NCI-H1092 (cell line): ENCODE measurements at places on chromosomes 6 and 20.
A peak's percentile ranks its signal among the peaks of the same experiment; 100 is the strongest.

GRCh38 chr20:16707674-16708073 is 22.2 kb upstream of the SNRPB2 start:
- no peak for DNase-seq

GRCh38 chr6:25192590-25193459 is 86.3 kb upstream of the CARMIL1 start:
- no peak for DNase-seq

DNA sequence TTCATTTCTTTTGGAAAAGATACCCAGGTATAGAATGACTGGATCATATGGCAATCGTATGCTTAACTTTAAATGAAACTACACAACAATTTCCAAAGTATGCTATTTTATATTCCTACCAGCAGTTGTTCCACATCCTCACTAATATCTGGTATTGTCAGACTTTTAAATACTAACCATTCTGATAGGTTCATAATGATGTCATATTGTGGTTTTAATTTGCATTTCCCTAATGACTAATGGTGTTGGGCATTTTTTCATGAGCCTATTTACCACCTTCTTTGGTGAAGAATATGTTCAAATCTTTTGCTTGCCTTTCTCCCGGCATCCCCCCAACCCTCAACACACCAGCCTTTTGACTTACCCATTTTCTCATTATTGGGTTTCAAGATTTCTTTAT is 96.2 kb upstream of the HMGN3 start:
- no peak for DNase-seq

- DNase-seq, result no peak
Observed at GRCh38 chr6:124226396-124226795, 422.7 kb downstream of the NKAIN2 start.

- DNase-seq, result no peak
Observed at GRCh38 chr6:71855406-71855805, 30.9 kb upstream of the RIMS1 start.

DNA sequence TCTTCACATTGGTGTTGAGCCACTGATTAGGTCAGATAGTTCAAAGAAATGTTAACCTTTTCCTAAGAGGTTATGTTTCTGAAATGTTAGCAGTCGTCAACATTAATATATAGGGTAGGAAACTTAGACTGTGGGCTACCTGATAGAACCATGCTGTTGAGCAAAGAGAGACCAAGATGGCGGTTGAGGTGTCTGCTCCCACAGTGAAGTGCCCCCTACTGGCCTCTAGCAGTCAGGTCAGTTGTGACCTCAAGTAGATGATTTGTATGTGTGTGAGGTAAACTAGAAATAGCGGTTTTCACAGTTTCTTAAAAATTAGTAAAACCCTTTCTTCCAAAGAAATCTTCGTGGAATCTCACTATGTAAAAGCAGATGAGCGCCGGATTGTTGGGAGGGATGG is 40.3 kb downstream of the MTHFD1L start:
- no peak for DNase-seq

DNA sequence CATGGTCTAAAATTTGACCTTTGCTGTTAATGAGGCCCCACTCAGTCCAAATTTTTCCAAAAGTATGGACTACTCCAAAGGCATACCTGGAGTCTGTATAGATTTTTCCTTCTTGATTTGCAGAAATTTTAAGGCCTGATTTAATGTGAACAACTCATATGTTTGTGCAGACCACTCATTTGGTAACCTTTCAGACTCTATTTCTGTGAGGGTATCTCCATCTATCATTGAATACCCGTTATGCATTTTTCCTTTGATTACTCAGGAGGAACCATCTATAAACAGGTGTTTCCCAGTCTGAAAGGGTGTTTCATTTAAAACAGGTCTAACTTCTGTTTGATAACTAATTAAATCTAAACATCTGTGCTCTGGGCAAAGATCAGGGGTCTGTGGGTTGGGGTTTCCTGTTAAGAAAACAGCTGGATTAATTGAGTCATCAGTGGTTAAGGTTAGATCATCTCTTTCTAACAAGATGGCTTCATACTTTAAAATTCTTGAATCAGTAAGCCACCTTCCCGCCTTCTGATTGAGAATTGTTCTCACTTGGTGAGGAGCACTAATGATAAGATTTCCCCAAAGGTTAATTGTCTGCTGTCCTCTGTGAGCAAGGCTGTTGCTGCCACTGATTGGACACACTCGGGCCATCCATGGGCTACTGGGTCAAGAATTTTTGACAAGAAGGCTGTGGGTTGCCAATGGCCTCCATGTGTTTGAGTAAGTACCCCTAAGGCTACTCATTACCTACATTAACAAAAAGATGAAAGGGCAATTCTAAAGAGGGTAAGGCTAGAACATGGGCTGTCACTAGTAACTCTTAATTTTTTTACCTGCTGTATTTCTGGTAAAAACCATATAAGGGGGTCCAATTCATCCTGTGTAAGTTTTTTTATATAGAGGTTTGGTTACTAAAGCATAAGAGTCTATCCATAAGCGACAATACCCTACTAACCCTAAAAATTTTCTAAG is 24.1 kb downstream of the HLA-B start:
- DNase-seq, result no peak

GRCh38 chr6:137259349-137259748 is 40.2 kb upstream of the IFNGR1 start:
- DNase-seq, result no peak

DNA sequence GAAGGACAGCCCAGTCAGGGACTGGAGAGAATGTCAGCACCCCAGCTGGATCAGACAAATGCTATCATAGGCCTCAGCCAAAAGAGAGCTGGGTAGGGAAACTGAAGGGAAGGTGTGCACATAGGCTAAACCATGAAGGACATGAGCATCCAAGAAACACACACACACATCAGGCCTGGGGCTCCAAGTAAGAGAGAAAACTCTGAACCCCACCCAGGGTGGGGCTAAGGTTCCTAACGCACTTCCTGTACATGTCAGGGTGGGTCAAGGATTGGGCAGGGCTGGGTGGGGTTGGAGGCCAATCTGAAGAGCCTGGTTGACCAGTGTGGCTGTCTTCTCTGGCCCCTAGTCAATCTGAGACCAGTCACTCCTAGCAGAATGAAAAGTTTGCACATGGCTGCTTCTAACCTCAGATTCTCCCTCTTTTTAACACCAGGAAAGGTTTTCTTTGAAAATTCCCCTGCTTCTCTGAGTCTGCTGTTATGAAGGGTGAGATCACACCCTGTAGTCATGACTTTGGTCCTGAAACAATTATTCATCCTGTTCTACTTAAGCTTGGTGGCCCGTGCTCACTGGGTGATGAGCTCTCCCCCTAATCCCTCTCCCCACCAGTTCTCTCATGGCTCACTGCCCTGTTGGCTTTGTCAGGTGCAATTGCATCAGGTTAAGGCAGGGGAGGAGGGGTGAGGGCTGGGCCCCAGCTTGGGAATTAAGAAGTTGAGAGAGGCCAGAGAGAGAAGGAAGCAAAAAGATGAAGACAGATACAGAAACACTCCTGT is 88.4 kb downstream of the MAFB start:
- no peak for DNase-seq

GRCh38 chr6:110656492-110656891 is 158.8 kb downstream of the CDK19 start:
- no peak for DNase-seq

DNA sequence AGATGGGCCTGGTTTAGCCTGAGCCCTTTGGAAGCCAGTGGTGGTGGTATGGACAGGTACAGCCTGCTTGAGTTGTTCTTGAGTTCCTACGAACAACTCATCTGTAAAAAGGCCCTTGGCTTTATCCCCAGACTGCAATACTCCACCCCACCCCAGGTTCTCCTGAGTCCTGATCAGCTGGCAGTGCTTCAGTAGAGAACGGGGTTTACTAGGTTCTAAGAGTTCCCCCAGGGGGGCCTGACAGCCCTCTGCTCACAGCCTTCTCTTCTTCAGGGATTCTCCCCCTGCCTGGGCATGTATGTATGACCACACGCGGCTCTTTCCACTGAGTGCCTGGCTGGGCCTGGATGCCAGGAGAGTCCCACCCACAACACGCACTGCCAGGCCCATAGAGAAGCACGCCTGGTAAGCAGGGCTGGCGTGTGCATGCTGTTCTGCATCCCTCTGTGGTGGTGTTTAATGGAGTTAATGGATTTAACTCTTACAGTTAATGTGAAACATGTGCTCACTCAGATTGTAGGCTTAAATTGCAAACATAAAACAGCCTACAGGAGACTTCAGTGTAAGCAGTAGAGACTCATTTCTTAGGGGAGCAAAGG is 44.3 kb upstream of the SLC4A11 start:
- DNase-seq, result no peak

DNA sequence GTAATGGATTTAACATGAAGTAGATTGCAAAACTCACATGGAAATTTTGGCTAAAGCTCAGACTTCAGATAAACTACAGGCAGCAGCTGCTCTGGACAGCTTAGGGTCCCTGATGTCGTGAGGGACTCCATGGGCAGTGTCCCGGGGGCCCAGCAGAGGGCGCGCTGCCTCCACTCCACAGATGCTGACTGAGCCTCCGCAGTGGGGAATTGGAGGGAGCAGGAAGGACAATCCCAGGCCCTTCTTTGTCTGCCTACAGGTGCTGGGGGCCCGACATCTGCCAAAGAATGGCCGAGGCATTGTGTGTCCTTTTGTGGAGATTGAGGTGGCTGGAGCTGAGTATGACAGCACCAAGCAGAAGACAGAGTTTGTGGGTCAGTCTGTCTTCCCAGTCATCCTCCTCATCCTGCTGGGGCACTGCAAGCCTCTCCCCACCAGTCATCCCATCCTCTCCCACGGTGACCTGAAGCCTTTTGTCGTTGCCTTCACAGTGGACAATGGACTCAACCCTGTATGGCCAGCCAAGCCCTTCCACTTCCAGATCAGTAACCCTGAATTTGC is 35.9 kb downstream of the PLCG1 start:
- peak; percentile 16 for DNase-seq

GRCh38 chr6:24329022-24329421 is 28.8 kb downstream of the DCDC2 start:
- DNase-seq, result no peak

DNA sequence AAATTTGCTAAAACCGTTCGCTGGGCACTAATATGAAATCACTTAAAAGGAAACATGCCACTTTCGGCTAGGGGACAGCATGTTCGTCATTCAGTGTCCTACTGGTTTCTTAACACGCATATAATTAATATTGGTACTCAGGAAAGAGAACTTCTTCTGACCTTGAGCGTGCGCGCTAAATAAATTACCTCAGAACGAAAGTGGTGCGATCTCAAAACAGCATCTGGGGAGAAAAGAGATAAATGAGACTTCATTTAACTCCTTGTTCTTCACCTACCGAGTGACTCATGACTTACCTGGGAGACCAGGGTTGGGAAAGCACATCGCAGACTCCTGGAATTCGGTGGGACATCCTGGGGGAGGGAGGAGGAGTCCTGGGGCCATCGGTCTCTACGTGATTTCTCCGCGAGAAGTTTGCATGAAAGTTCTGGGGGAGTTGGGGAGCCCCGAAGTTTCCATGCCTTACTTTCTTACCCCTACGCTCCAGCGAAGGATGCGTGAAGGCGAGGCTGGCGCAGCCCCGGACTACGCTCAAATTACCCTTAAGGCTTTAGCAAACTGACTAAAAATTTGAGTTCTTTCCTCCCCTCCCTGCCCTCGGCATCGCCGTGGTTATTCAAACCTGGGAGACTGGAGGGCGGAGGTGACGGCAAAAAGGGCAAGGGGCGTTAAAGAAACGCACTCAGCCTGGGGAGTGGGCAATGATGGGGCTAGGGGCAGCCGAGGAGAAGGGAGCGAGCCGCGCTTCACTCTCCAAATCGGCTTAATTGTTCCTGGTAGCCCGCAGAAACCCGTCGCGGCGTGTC is 1.1 kb upstream of the BEND6 start:
- DNase-seq, result no peak

DNA sequence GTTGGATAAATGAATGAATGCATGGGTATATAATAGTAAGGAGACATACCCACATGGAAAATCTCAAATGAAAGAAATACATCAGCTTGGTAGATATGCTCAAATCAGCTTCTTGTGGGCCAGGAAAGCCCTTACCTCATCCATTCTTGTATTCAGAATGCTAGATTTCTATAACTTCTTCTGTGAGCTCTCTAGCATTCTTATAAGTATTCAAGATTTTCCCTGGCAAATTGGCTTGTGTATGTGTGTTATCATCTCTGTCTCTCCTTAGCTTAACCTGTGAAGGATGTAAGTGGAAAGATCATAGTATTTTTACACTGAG is 100.8 kb downstream of the OR2B2 start:
- no peak for DNase-seq

- no peak for DNase-seq
Observed at GRCh38 chr6:137715589-137716045, 151.4 kb upstream of the TNFAIP3 start.

GRCh38 chr6:151609146-151609902 is 115.5 kb downstream of the CCDC170 start:
- no peak for DNase-seq

- peak; percentile 4 for DNase-seq
Observed at GRCh38 chr6:142207265-142207877, 60.3 kb downstream of the VTA1 start.

GRCh38 chr20:38156888-38157634 is 8.0 kb downstream of the TGM2 start:
- DNase-seq, result no peak

DNA sequence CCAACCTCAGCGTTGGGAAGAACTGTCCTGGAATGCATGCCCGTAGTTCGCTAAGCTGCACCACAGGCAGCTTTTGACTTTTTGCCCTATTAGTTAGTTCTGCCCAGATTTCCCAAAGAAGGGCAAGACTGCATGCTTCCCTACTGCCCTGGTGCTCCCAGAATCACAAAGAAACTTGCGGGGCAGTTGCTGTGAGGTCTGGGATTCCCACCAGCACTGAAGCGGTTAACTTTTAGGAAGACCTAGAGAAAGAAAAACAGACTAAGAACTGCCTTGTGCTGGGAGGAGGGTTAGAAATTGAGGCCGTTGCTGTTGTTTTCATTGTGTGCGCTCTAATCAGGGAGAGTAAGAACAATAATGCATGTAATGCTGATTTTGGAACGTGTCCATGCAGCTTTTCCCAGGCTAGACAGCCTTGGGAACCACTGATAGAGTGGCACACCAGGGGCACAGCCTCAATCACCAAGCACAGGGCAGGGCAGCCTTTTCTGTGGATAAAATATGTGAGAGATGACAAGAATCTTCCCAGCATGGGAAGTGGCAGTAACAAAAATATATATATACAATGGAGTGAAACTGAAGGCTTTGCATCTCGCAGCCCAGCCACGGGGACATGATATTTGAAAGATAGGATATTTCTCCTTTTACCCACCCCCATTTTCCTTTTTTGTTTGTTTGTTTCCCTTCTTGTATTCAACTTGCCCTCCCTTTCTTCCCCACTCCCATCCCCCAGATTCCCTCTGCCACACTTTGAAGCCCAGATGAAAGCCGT is 137.7 kb upstream of the HEY2 start:
- DNase-seq, result peak; percentile 8

GRCh38 chr20:24741493-24742072 is 207.5 kb upstream of the CST7 start:
- no peak for DNase-seq

- DNase-seq, result no peak
Observed at GRCh38 chr6:106249658-106250057, 75.9 kb downstream of the ATG5 start.

DNA sequence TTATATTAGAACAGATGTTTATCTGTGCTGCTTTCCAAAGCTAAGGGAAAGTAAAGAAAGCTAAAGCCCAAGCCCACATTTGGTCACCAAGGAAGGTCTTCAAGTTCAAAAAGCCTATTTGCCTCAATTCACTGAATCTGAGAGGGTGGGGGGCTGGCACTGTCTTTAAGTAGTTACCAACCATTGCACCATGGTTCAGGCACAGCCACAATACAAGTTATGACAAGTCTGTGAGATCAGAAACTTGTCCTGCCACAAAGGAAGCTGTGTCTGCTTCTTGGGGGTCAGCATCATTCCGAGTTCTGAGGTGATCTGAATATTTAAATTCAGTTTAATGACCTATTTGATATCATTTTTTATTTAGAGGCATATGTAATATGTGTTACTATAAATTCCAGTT is 78.3 kb upstream of the OPRM1 start:
- DNase-seq, result no peak
